NCI-H345 (cell line): ENCODE measurements at places on chromosomes 1 and 21.

DNA sequence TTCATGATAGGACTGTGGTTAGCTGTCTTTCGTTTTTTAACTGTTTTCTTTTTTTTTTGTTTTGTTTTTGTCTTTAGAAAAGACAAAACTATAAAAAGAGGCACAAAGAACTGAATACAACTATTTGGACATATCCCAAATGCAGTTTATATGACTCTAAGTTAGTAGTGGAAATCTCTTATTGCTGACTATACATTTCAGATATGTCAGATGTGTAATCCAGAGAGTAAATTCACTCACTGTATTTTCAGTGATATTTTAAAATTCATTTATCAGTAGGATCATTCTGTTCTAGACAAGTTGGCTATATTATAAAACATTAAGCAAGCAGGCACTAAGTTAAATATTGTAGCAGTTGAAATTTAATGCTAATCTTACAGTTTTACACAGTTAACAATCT is 5.7 kb downstream of the RAP1A start:
- DNase-seq = no peak

DNA sequence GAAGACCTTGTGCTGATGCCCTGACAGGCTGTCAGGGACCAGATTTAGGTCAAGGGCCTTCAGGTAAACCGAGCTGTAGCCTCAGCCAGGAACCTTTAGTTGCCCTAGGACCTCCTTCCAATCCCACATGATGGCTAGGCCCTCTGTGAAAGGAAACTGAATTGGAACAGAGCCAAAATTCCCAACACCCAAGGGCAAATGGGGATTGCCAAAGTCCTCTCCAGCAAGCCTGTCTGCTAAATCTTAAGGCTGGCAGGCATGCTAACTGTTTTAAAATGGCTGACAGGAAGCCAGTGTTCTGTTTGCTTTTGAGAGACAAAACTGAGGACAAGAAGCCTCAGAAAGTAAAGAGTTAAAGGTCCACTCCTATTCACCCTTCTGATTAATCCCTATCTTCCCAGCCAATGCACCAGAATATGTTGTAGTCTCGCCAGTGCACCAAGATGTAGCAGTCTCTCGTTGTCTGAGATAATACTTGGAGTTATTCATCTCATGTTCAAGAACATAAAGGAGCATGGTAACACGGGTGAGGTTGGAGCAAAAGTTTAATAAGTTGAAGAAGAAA is 35.1 kb downstream of the MSTO1 start:
- peak; percentile 48 for DNase-seq

- DNase-seq = peak; percentile 25
Measured at GRCh38 chr1:7042322-7043190, 257.3 kb downstream of the CAMTA1 start.

GRCh38 chr1:2911421-2912178 is 109.7 kb upstream of the ACTRT2 start:
- no peak for DNase-seq

GRCh38 chr1:89871768-89872473 is 51.1 kb downstream of the LRRC8D start:
- no peak for DNase-seq

- DNase-seq = no peak
Measured at GRCh38 chr1:219188331-219188803, 14.7 kb downstream of the LYPLAL1 start.
